ENCODE measurements at places on chromosomes 2 and 18.

DNA sequence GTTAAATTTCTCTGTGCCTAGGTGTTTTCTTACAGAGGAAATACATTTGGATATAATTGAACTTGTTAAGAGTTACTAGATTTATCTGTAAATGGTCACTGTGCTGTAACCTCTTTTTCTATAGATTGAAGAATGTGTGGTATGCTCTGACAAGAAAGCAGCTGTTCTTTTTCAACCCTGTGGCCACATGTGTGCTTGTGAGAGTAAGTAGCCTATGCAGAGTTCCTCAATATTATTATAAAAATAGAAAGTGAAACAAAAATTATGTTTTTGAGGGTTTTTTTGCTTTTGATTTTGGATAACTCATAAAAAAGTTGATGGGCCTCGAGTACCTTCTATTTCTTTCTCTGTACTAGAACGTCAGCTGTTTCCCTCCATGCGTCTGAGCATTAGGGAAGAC lies 112.4 kb downstream of the MIB1 start:
- DNase-seq, result no peak

DNA sequence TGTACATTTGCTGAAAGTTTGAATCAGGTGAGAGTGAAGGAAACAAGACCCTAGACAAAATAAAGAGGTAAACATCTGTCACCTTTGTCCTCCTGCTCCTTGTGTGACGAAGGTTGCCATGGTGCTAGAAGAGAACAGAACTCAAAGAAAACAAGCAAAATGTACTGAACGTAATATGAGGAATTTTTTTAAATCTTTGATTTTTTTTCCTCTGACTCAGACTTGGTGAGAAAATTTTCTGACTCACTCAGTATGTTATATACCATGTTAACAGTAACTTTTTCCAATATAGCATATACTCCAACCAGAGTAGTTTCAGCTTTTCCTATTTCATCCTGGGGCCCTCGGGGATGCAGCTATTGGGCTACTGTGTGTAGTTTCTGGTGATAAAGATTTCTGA lies 2114.6 kb upstream of the PIK3C3 start:
- no peak for DNase-seq

DNA sequence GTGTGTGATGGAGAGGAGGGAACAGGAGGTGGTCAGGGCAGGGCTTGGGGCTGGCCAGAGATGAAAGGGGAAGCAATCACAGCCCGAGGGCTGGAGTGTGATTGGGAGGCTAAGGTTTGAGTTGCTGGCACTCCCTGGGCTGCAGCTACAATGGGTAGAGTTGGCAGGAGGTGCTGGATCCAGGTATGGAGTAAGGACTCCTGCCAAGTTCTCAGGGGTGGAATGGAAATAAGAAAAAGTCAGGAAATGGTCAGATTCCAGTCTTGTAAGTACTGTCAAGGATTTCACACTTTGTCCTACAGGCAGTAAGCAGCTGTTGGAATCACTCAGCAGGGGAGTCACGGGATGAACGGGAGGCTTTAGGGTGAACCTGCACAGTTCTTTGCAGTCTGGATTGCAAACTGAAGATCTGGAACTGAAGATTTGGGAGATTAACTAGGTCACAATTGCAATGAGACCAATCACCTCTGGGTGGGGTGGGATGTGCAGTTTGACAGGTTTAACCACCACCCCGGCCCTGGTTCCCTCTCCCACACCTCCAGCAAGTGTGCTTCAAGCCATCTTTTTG lies 10.9 kb upstream of the INPP5D start:
- DNase-seq, result no peak

DNA sequence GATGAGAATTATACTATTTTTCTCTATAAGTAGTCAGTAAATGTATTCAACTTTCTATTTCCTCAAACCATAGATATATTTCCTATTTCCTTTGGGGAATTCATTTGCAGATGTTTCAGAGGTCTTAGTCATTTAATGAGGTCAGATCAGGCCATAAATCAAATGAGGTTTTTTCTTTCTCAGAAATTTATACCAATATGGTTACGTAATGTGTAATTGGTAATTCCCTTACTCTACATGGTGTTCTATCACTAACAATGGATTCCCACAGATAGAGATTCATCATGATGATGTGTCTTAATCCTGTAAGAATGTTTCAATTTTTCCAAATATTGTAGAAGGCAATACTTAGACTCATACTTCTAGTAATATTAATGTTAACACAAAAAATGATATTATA lies 108.0 kb downstream of the DPP4 start:
- no peak for DNase-seq

- no peak for DNase-seq
These were observed 140.9 kb upstream of the B3GNT2 start for GRCh38 chr2:62054916-62055450.

DNA sequence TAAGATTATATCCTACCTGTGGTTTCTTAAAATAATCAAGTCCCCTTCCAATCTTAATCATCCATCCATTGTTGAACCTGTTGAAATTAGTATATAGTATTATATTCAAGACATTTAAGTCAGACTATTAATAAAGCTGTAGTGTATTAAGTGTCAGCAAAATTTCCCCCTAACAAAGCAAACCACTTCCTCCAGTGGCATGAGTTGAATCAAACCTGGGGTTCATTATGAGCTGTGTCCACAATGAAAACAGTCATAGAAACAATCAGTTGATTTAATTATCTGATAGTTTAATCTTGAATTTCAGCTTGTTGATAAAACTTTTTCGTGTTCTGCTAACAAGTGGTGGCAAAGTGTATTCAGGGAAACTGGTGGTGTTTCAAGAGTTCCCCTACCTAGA lies 11.3 kb downstream of the MITD1 start:
- DNase-seq, result no peak

GRCh38 chr2:219954331-219954730 lies 326.9 kb downstream of the SLC4A3 start:
- no peak for DNase-seq

GRCh38 chr18:73791081-73791480 lies 356.6 kb downstream of the FBXO15 start:
- DNase-seq, result no peak

GRCh38 chr2:191959209-191959608 lies 112.3 kb upstream of the CAVIN2 start:
- DNase-seq, result no peak

GRCh38 chr2:239287461-239287860 lies 113.4 kb downstream of the HDAC4 start:
- DNase-seq, result no peak

DNA sequence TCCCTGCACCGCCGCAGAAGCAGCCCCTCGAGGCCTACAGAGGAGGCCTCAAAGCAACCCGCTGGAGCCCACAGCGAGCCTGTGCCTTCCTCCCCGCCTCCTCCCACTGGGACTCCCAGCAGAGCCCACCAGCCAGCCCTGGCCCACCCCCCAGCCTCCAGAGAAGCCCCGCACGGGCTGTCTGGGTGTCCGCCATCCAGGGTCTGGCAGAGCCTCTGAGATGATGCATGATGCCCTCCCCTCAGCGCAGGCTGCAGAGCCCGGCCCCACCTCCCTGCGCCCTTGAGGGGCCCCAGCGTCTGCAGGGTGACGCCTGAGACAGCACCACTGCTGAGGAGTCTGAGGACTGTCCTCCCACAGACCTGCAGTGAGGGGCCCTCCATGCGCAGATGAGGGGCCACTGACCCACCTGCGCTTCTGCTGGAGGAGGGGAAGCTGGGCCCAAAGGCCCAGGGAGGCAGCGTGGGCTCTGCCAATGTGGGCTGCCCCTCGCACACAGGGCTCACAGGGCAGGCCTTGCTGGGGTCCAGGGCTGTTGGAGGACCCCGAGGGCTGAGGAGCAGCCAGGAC lies 31.2 kb downstream of the GPC1 start:
- DNase-seq, result peak; percentile 19

DNA sequence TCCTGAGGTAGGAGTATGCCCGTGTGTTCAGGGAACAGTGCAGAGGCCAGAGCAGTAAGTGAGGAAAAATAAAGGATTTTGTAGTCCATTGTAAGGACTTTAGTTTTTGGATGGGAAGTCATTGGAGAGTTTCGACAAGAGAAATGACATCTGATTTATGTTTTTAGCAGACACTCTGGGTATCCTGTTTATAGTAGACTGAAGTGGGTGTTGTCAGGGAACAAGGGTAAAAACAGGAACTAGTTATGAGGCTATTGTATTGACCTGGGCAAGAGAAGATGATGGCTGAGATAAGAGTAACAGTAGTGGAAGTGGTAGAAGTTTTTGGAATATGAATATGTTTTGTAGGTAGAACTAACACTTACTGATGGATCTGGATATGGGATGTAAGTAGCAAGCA lies 59.8 kb downstream of the GTF2A1L start:
- DNase-seq, result no peak

DNA sequence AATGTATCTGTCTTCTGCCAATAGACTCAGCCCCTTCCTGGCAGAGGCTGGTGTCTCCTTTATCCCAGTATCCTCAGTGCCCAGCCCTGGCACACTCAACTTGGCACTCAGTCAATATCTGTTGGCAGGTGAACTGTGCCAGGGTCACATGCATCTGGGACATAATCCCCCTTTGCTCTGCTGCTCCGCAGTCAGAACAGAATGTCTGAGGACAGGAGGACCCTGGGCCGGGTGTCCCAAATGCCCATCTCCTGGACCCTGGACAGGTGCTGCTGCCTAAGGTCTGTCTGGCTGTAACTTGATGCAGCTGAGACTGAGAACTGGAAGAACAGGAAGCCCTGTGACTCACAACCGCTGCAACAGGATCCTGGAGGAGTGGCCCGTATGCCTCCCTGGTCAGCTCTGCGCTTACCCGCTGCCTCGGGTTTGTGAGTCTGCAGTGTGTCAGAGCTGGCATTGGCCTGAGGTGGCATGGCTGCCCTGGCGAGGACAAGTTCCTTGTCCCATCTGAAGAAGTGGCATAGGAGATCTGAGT lies 11.4 kb downstream of the HK2 start:
- no peak for DNase-seq

DNA sequence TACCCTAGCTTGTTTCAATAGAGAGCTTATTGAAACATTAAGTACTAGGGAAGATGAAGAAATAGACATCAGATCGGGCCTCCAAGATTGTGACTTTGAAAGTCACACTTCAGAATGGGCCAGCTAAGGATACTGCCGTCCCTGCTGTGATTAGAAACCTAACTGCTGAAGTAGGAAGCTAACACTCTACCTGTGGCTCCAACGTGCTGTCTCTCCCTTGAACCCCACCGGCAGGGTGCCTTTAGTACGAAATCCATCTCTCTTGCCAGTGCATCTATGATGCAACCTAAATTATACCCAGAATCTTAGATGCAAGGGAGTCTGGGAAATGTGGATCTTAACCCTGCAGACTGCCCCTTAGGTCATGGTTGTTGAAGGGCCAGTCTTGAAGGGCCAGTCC lies 78.6 kb downstream of the OXER1 start:
- DNase-seq, result no peak

DNA sequence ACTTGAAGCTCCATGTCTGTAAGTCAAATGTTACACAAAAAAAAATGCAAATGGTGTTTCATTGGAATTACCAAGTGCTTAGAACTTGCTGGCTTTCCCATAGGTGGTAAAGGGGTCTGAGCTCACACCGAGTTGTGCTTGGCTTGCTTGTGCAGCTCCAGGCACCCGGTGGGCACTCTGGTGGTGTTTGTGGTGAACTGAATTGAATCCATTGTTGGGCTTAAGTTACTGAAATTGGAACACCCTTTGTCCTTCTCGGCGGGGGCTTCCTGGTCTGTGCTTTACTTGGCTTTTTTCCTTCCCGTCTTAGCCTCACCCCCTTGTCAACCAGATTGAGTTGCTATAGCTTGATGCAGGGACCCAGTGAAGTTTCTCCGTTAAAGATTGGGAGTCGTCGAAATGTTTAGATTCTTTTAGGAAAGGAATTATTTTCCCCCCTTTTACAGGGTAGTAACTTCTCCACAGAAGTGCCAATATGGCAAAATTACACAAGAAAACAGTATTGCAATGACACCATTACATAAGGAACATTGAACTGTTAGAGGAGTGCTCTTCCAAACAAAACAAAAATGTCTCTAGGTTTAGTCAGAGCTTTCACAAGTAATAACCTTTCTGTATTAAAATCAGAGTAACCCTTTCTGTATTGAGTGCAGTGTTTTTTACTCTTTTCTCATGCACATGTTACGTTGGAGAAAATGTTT lies 97.9 kb upstream of the IL1R2 start:
- no peak for DNase-seq

DNA sequence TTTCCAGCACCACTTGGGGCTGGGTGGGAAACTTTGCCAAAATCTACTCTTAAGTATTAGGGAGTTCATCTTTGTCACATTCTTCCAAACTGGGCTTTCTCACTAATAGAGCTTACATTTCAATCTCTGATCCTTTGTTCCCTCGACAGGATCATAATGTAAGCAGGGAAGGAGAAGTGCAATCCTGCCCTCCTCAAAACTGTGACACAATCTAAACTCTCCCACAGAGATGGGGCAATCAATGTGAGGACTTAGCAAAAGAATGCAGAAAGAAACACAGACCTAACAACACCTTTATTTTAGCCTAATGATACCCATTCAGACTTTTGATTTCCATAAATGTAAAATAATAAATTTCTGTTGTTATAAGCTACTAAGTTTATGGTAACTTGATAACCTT lies 40.8 kb downstream of the DSEL start:
- DNase-seq, result no peak

- no peak for DNase-seq
These were observed 290.0 kb upstream of the SALL3 start for GRCh38 chr18:78689606-78690005.

DNA sequence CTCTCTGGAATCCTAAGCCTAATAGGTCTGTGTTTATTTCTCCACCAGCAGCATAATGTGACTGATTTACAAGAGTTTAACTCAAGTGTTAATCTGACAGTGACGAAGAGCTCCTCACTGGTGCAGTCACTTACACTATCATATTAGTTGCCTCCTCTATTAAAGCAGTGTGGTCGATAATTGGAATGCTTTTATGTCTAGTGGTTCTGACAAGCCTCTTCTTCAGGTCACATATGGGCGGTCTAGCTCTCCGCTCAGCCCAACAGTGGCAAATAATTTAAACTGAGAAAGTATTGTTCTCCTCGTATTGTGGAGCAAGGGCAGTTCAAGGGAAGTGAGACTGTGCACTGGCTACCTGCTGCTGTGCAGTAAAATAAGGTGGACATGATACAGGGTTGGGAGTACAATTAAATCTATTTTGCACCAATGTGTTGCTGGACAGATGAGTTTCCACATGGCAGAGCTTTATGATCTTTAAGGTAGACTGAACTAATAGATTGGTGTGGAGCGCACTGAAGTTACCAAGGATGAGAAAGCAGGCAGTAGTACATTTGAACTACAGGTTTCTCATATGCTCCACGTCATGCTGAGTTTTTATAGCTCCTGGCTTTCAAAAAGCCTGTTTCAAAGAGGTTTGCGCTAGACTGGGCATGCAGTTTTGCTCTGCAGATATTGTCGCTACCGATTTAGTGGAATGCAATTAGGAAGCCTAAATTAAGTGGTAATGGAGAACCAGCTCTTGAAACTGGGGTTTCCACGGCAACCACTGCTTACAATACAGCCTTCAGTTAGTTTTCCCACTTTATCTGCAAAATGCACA lies 151.7 kb upstream of the POU3F3 start:
- DNase-seq, result no peak

DNA sequence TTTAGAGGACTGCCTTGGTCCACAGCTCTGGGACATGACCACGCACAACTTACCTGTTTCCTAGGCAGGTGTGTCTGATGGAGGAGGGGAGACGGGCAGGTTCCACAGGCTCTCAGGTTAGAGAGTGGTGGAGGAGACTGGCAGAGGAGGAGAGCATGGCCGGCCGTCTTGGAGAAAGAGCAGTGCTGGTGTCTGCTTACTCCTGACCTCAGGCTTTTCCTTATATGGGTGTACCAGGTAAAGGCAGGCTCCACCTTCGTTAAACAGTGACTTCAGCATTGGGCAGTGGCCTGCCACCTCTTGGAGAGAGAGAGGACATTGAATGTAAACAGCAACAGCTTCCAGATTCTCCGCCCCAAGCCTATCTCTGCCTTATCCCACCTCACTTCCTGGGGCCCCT lies at the start of gene CAPN13:
CAPN13 (minus strand) TSS at position 198 of the 400 bp plus-strand sequence. CDS start 20,121 bp downstream, outside the sequence.
- no peak for DNase-seq

- DNase-seq, result no peak
These were observed 84.0 kb upstream of the DSEL start for GRCh38 chr18:67600181-67601180.
